Hematopoietic multipotent progenitor cell treated with erythropoietin and hydrocortisone succinate and interleukin-3 and kit ligand, for 6 days (in vitro differentiated cells): ENCODE measurements at places on chromosomes 13 and 19.

DNA sequence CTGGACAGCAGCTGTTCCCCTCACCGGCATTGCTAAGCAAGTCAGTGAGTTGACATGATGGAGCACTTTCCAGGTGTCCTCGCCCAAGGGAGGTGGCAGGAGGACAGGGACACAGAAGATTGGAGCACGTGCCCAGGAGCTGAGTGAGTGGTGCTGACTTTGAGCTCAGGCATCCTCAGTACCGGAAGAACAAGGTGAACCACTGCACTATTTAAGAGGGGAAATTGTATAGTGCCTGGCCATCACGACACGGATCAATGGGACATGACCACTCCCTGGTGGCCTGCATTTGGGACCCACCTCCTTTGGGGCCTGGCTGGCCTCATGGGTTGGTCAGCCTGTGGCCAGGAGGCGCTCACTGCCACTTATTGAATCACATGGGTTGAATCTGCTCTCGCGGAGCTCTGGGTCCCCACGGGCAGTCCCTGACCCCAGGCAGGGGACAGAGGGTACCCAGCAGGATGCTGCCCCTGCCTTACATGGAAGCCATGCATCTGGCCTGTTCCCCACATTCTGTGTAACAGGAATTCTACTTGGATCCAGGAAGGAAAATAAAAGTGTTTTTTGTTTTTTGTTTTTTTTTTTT lies 206.9 kb upstream of the ZNF536 start:
- no peak for DNase-seq

DNA sequence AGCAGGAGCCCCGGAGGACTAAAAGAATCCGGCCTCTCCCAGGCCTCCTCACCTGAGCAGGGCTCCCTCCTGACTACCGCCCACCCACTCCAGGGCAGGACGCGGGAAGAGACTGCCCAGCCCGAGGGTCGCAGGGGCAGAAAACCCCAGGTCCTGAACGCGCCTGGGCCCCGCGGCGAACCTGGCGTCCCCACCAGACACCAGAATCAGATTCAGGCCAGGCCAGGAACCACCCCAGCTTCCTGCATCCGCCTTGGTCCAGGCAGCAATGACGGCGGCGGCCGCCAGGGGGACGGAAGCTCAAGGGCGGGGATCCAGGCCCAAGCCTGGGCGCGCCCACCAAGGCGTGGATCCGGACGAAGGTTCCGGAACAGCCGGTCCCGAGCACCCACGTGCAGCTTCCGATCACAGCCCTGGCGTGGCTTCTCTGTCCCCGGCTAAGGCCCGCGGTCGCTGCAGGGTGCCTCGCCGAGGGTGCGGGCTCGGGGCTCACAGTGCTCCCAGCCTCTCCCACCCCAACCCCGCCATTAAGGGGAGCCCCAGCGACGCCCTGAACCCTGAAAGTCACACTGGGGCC lies 3.6 kb downstream of the LGALS7 start:
- peak; percentile 92 for DNase-seq

DNA sequence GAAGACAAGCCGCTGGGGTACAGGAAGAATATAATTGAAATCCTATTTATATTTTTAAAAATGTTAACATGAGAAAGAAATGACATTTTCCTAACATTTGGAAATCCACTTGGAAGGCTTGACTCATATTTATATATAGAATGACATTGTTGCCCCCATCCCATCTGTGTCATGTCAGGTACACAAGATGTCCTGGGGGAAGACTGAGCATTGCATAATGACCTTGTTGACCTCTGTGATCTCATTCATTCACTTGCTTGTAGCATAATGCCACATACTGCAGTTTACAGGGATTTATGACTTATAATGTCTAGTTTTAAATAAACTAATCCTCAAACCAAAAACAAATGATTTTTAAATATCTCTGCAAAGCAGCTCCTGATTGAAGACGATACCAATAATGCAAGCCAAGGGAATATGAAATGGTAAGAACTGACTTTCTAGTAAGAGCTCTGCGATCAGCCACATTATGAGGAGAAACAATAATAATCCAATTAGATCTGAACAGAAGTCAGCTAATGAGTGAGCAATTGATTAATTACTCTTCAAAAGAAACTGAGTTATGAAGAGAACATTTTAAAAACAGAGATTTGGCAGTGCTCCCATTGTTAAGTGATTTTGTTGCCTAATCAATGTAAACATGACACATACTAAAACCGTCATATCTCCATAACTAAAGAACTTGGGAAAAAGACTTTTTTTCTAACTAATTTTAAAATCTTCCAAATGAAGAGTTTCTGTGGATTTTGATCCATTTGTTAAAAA lies 21.2 kb upstream of the VWA8 start:
- DNase-seq = no peak

DNA sequence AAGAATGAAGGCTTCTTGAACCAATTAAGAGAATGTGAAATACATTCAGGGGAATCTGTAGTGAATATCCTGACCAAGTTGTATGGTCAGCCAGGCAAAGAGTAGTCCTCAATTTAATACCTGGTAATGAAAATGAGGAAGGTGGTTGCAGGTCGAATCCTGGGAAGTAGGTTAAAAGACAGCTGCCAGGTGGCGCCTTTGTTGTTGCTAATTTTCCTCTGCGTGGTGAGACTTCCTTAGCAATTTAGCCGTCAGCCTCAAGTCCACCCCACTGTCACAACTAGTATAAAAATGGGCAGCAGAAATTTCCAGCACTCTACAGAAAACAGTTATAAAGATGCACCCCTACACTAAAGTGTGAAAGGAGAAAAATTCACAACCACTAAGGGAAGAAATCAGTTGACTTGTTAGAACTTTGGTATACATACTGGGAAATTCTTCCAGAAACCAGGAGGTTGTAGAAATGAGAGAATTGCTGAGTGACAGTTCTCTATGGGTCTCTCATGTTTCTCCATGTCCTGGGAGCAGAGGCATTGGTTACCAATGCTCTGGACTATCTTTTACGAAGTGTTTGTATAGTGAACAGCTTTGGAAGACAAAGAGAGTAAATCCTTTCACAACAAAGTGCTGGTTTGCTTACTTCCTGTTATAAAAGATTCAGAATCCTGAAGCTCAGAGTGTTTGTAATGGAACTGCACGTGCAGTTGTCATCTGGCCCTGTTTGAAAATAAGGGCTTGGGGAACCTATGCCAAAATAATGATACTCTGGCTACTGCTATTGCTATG lies 235.9 kb downstream of the NHLRC3 start:
- DNase-seq = peak; percentile 53

DNA sequence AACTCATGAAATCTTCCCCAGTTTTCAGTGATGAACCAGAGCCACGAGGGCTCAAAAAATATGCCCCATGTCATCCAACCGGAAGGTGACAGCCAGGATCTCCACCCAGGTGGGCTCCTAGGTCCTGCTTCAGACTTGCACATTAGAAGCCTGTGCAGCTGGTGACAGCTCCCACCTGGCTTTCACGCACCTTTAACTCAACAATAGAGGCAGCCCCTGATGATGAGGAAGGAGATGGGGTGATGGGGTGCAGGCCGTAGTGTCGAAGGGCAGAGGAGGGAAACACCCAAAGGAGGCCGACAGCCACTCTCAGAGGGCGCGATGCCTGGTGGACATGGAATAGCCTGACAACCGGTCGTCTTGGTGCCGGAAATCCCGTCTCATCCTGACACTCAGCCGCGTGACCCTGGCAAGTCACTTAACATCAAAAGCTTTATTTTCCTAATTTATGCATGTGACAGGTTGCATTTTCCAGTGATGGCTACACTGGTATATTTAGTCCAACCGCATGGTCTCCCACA lies 118.0 kb downstream of the SOX1 start:
- DNase-seq = no peak

- peak; percentile 82 for DNase-seq
These were observed 25.9 kb downstream of the ACSBG2 start for GRCh38 chr19:6161271-6161850.

- DNase-seq = peak; percentile 53
These were observed 5.7 kb downstream of the WDR62 start for GRCh38 chr19:36060430-36060829.

DNA sequence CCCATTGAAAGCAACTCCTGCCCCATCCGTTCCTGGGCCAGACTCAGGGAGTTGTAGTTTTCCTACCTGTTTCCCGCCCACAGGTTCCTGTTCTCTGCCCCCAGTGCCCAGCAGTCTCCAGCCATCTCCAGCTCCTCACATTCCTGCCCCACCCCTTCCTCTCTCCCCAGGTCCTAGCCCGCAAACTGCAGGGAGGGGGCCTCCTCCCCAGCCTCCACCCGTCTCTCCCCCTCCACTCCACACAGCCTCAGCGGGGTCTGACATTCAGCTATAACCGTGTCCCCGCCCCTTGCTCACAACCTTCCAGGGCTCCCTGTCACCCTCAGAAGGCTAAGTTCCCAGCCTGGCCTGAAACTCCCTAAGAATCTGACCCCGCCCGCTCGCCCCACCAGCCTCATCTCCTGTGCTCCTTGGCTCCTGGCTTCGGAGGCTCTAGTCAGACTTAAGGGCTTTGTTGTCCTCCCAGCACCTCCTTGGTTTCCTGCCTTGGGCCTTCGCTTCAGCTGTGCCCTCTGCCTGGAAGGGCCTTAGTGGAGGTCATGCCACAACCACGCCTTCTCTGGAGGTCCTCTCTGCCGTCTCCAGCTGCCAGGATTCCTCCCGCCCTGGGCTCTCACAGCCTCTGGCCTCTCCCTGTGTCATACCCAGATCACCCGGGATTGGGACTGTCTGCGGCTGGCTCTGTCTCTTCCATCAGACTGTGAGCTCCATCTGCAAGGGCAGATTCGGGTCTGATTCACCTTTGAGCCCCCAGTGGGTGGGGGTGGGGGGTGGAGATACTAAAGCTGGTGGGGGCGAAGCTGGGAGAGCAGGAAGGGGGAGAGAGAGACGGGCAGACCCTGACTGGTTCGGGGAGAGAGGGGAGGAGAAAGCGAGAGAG lies 5.1 kb upstream of the SPACA6 start:
- DNase-seq = no peak

- no peak for DNase-seq
These were observed 22.9 kb upstream of the MYDGF start for GRCh38 chr19:4693078-4693350.

DNA sequence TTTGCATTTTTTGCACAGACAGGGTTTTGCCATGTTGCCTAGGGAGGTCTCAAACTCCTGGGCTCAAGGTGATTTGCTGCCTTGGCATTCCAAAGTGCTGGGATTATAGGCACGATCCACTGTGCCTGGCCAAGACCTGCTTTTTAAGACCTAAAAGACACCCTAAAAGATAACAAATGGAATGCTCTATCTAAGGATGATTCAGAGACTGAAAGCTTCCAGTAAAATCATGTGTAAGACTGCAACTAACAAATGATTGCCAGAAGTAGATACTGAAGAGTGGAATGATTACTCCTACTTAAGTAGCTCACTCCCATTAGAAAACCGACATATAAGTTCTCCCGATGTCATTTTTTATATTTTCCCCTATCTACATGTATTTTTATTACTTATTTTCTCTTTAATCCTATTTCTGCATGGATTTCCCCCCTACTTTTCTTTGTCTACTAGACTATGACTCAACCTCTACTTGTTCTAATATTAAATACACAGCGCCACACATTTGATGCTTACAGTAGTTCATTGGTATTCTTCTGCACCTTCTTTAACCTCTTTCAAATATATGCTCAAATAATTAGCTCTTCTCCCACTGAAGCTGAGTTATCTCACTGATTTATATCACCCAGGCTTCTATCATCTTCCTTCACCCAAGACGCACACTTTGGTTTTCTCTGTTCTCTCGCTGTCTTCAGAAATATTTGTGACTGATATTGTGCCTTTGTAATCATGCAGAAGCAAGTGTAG lies 32.2 kb upstream of the KLF12 start:
- DNase-seq = no peak

GRCh38 chr19:1019980-1020867 lies 699 bp downstream of the TMEM259 start:
- DNase-seq = peak; percentile 64

DNA sequence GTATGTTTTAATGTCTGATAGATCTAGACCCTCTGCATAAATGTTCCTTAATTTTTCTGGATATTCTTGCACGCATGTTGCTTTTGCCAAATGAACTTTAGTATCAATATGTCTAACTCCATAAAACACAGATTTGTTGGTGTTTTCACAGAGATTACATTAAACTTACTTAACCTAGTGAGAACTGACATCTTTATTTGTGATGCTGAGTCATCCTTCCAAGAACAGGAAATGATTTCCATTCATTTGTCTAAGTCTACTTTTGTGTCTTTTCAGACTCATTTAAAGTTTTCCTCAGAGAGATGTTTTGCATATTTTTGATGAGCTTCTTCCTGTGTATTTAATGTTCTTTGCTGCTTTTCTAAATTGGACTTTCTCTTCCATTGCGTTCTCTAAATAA lies 184.0 kb downstream of the SLC7A1 start:
- no peak for DNase-seq

GRCh38 chr13:79987323-79987722 lies 353.6 kb downstream of the SPRY2 start:
- DNase-seq = no peak

DNA sequence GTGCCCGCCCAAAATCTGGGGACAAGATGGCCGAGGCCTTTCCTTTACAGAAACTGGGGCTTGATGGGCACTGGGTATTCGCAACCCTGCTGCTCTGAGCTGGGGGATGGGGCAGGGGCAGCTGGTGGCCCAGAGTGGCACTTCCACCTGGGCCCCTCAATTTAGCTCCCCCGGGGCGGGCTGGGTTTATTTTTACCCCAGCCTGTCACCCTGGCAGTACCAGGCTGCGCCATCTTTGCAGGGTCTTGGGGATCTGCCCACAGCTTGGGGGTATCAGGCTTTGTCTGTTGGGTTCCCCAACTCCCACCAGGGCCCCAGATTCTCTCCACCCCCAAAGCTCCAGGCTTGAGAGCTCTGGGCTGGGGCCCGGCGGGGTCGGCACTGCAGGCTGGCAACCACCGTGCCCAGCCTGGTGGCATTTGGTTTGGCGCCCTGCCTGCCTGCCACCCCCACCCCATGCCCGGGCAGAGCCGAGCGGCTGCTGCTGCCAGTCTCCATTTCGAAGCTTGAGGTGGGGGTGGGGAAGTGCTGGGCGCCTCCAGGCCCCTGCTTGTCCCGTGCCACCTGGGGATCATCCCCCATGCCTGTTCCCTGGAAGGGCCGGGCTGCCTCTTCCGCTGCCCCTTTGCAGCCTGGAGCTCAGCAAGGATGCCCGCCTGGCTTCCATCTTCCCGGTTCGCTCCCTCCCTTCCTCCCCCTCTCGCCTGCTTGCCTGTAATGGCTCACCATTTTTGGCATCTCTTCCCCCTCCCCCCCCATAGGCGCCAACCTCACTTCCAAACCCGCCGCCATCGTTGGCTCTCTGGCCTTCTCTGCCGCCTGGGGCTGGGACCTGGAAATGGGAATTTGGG lies 11.4 kb downstream of the NFIX start:
- DNase-seq = no peak
